ENCODE measurements at places on chromosomes 1 and 21.

GRCh38 chr1:55503663-55504305, 288.6 kb upstream of the USP24 start:
- DNase-seq = no peak

DNA sequence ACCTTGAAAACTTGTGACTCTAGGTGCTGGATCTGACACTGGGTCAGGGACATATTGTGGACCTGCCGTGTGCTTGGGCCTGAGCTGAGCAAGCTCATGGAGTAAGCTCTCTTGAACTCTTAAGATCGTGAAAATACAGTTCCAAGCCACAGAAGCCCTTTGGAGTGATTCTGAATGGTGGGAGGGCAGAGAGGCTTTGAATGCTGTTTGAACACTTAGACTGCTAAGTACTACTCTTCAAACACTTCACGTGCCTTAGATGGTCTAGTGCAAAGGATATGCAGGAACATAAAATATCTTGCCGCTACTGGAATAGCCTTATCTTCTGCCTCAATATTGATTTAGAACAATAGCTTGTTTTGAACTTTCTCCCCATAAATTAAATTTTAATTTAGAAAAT, 21.6 kb downstream of the ROR1 start:
- no peak for DNase-seq

- DNase-seq = no peak
Measured at GRCh38 chr1:88191917-88192316, 492.2 kb upstream of the PKN2 start.

DNA sequence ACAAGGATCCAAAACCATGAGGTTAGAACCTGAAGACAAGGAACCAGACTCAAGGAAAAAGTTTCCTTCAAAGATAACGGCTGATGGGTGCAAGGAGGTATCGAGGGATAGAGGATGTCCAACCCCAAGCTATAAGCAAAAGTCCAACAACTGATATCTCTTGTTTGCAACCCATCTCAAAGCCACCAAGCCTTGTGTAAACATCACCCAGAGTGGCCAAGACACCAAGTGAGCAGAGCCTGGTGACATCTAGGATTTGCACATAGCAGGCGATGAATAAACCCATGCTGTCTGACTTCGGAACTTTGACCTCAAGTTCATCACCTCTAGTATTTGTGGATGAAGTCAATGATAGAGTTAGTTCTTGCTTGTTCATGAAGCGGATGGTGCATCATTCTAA, 180.7 kb downstream of the ETS2 start:
- no peak for DNase-seq

DNA sequence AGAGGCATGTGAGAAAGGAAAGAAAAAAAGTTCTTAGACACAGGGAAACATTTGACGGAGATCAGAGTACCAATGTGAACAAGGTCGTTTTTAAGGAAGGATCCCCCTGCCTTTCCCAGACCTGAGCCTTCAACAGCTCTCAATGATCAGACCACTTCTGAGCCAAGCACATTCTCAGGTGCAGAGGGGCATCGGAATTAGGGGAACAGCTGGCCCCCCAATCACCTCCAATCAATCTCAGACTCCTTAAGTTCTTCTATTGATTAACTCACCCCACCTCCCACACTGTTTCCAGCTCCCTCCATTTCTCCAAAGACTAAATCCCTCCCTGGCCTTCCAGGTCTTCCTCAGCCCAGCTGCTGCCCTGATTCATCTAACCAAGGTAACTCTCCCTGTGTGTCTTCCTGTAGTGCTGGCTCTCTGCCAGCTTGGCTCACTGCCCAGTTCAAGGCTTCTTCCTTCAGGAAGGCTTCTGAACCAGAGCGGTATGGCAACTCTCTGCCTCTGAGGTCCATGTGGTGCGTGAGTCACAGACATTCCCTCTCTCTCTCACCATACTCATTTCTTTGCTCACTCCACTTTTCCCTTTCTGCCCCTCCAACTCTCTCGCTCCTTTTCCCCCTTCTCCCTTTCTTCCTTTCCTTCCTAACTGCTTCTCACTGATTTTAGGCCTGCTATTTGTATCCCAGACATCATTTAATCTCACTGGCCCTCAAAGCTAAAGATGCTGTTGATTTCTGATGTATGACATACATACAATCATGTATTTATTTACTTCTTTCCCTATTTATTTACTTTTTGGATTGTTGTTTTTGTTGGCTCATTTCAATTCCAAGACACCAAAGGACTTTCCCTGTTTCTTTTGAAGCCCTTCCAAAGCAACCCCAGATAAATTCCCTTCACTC, 18.1 kb downstream of the CFAP45 start:
- no peak for DNase-seq

- no peak for DNase-seq
Measured at GRCh38 chr1:37161171-37161570, 126.9 kb upstream of the GRIK3 start.

- DNase-seq = no peak
Measured at GRCh38 chr1:7551442-7551841, 219.7 kb upstream of the VAMP3 start.

- DNase-seq = no peak
Measured at GRCh38 chr21:43886565-43886964, 21.5 kb downstream of the AGPAT3 start.

- DNase-seq = peak; percentile 4
Measured at GRCh38 chr1:207698822-207699483, 52.9 kb upstream of the CD46 start.

GRCh38 chr1:40414331-40414730, 35.9 kb upstream of the ZFP69B start:
- no peak for DNase-seq

DNA sequence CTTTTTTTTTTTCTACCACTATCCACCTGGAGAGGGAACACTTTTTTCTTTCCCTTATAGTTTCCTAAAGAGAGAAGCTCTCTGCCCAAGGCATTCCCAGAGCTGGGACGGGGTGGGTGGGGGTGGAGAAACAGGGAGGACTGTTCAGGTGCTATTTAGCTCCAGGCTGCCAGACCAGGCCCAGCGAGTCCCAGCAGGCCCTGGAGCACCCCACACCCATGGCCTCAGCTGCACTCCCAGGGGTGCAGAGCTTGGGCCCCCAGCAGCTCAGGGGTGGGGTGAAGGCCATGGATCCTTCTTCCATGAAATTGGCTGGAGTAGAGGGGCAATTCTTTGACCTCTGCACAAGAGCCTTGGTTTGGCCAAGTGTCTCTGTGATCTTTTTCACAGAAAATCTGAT, 4.1 kb downstream of the ETV3L start:
- no peak for DNase-seq

DNA sequence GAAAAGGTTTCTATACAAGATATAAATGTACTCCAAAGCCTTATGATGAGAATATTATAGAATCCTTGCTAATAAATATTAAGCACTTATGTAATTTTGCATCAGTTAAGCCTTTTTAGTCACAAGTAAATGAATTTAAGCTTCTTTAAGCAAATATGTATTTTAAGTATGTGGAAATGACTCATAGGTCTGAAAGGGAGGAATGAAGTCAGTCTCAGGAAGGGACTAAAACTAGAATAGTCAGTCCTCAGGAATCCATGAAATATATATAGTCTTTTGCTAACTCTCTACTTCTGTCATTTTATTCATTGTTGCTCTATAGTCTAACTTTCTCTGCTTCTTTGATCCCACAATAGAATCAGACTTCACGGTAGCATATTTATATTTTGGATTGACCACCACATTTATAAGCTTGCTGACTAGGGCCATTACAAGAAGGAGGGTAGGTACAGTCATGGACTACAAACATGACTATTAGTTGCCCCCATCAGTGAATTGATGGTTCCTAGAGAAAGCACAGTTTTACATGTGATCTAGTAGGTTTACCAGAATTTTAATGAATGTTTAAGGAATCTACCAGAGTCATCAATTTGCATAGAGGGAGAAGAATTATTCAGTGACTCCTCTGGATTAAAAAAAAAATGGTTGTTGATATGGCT, 20.2 kb upstream of the RABGGTB start:
- DNase-seq = no peak

GRCh38 chr1:153795934-153796785, 21.0 kb downstream of the SLC27A3 start:
- DNase-seq = no peak

DNA sequence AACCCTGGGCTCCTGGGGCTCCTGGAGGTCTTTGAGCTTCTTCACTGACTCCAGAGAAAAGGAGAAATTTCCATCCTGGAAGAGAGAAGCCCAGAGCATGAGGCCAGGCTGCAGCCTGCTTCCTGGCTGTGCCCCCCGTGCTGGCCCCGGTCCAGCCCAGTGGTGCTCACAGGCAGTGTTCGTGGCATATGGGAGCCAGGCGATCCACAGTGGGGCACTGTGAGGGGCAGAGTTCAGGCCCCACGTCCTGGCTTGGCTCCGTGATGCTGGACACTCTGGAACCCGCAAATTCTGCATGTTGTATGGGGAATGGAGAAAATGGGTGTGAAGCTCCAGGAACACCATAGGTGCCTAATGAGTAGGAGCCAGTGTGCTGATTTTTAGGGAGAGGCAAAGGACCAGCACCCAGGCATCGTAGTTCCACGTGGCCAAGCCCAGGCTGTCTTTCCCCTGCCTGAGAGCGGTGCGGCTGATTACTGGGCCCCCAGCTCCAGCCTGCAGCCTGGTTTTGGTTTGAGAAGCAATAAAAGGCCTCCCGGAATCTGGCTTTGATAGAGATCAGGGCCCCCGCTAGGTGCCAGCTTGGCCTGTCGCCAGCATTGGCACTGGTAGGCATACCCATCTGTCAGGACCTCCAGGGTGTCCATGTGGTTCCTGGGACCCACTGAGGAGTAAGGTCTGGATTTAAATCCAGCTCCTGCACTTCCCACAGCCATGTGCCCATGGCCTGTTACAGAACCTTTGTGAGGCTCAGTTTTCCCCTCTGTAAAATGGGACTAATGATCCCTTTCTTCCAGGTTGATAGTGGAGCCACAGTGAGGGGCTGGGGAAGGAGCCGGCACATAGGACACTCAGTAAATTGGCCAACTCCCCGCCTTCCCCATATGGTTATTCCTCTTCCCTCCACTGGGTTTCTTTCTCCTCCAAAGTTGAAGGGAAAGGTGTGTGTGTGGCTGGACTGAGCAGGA, 725 bp downstream of the GUCA2A start:
- DNase-seq = no peak

DNA sequence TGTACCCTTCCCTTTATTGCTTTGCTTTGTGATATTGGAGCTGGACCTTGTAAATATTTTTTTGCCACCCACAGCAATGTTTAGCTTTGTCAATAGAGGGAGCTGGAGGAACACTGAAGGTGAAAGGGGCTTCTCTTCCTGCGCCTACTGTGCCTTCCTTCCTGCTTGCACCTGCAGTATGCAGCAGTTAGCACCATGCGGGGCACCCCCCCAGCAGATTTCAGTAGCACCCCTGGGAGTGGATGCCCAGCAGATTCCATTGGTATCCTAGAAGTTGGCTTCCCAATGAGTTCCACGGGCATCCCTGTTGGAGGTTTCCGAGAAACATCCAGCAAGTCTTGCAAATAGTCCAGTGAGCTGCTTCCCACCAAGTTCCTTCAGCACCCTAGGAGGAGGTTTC, 25.6 kb downstream of the S100A10 start:
- DNase-seq = no peak

GRCh38 chr1:90722874-90723589, 5.9 kb upstream of the BARHL2 start:
- DNase-seq = no peak

DNA sequence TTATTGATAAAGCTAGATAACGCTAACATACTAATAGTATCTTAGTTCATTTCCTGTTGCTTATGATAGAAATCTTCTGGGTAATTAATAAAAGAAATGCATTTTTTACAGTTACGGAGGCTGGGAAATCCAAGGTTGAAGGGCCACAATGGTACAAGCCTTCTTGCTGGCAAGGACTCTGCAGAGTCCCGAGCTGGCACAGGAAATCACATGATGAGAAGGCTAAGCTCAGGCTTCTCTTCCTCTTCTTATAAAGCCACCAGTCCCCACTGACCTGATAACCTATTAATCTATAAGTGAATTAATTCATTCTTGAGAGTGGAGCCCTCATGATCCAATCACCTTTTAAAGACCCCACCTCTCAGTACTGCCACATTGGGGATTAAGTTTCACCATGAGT, 82.6 kb downstream of the GPR161 start:
- no peak for DNase-seq

GRCh38 chr1:22629886-22630285, 6.5 kb upstream of the C1QA start:
- no peak for DNase-seq

- DNase-seq = no peak
Measured at GRCh38 chr1:245361951-245362350, 207.2 kb downstream of the KIF26B start.

DNA sequence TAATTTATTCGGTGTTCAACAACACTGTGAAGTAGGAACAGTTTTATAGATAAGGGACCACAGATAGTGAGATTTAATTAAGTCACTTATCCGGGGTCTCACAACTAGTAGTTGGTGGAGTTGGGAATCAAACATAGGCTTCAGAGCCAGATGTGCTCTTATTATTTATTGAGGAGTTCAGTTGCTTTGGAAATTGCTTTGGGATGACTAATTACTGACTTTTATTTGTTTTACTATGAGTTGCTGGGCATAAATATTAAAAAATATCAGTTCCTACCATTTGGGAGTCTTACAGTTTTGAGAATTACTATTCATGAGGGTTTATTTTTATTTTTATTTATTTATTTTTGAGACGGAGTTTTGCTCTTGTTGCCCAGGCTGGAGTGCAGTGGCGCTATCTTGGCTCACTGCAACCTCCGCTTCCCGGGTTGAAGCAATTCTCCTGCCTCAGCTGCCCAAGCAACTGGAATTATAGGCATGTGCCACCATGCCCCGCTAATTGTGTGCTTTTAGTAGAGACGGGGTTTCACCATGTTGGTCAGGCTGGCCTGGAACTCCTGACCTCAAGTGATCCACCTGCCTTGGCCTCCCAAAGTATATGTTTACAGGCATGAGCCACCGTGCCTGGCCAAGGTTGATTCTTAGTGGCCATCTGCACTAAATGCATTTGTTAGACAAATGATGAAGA, 27.7 kb downstream of the THRAP3 start:
- no peak for DNase-seq

- no peak for DNase-seq
Measured at GRCh38 chr1:153483776-153484175, 23.3 kb upstream of the S100A7 start.

GRCh38 chr21:15062606-15062965, 2.2 kb downstream of the NRIP1 start:
- DNase-seq = no peak

DNA sequence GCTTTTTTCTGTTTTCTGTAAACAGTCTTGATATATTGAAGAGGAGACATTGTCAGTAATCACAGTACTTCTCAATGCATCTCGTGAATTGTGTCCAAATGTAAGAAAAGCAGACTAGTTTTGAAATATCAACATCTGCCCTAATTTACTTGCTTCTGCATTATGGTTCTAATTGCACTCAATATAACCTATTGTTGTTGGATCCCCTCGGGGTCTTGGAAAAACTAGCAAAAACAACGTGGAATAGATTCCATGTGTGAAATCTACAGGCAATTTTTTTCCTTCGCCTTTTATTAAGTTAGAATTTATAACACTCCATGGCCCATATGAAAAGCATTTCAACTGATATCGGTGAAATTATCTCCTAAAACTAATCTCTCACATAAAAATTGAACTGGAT, 236.5 kb downstream of the TTLL7 start:
- no peak for DNase-seq

All from stimulated activated CD8-positive, alpha-beta memory T cell treated with anti-CD3 and anti-CD28 coated beads, Interleukin-15, amount 100 ng/mL, for 48 hours (primary cell).